ENCODE measurements at places on chromosomes 16 and 17.

DNA sequence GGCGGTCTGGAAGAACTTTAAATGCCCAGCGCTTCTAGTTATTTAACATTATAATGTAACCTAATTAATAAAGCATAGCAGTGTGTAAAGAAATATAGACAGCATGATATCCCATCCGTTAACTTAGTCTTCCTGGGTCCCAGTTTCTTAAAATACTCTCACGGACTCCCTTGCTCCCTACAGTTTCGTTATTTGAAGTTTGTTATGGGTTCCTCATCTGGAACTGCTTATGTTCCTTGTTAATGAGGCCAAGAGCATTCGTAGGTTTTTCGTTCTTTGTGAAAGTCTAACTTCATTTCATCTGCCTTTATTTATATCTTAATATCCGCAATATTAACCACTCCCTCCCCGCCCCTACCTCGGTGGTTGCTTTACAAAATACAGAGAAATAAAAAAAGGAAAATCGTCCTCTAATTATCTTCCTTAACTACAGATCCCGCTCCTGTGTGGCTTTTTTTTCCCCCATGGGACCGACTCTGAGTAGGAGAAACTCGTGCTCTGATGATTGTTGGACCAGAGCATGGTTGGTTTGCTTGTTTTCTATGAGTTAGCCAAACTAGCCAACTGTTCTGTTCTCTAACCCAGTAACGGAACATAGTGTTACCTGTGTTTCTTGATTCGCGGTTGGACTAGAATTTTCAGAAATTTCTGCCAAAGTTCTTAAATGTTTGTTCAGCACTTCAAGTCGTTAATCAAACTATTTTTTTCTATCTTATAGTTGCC lies 863 bp downstream of the ADPRM start:
- DNase-seq, result no peak

DNA sequence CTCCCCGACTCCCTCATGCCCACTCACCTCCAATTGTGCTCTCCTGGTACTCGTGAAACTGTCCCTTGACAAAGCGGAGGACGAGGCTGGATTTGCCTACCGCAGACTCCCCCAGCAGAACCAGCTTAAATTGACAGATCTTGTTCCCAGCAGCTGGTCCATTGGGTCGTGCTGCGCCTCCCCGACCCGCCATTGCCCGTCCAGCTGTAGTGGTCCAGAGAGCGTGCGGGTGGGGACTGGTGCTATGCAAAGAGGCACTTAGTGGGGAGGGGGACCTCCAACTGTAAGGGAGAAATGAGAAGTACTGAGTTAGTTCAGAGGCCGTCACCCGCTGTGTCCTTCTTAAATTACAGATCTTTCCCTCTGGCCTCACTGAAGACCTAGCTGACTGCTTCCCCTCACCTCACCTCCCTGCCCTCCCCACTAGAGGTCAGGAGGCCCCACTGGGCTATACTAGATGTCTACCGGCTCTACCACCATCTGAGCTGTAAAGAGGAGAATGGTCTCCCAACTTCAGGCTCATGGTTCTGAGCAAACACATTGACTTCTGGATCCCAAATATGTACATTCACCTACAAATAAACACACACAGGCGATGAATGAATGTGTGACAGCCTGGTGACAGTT lies 7.8 kb downstream of the HSPB9 start:
- no peak for DNase-seq

DNA sequence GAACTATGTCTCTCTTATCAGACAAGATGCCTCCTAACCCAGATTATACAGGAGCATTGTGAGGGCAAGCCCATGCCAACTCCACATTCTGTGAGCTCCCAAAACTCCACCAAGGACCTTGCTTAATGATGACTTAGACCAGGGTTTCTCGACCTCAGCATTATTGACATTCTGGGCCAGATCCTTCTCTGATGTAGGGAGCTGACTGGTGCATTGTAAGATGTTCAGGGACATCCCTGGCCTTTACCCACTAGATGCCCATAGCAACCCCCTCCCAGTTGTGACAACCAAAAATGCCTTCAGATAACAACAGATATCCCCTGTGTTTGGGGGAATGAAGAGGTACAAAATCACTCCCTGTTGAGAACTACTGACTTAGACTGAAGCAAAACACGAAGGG lies 43.6 kb downstream of the HOXB1 start:
- no peak for DNase-seq

GRCh38 chr16:2426941-2427361 lies 2.3 kb upstream of the CCNF start:
- no peak for DNase-seq

DNA sequence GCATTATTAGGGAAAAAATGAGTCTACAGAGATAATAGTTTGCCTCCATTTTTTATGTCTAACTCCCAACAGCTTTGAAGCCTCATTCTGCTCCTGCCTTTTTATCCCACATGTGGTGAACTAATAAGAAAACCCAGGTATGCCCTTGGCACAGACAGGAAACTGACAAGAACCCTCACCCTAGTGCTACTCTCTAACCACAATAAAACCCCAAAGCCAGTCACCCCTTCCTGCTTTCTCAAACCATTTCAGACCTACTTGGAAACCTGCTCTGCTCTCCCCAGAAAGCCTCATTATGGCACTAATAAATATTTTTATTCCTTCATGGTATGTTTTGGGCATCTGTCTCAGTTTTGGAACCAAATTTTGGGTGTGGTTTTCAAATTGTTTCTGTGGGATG lies 3.9 kb upstream of the MARVELD3 start:
- no peak for DNase-seq

DNA sequence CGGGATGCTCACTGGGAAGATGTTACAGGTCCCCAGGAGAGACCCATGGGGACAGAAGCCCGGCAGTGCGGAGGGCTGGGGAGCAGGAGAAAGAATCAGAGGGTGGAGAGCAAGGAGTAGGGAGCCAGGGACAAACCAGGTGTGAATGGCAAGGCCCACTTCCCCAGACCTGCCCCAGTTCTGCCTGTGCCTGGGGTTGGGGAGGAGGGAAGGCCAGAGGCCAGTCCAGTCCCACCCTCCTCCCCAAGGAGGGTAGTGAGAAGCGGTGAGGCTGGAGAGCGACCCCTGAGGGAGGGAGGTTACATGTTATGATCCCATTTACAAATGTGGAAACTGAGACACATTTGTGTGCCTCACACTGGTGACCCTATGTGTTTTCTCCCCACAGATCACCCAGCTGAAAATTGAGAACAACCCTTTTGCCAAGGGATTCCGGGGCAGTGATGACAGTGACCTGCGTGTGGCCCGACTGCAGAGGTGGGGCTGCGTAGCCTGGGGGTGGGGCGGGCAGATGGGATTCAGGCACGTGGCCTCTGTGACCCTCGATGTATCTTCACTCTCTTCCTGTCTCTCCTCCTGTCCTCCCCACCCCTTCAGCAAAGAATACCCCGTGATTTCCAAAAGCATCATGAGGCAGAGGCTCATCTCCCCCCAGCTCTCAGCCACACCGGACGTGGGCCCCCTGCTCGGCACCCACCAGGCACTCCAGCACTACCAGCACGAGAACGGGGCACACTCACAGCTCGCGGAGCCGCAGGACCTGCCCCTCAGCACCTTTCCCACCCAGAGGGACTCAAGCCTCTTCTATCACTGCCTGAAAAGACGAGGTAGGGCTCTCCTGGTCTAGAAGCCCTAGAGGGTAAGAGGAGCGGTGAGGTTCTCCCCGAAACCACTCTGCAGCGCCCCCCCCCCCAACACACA lies 27.5 kb downstream of the TBX4 start:
- no peak for DNase-seq

- DNase-seq, result no peak
Measured at GRCh38 chr16:14446796-14447195, 183.3 kb downstream of the PARN start.

DNA sequence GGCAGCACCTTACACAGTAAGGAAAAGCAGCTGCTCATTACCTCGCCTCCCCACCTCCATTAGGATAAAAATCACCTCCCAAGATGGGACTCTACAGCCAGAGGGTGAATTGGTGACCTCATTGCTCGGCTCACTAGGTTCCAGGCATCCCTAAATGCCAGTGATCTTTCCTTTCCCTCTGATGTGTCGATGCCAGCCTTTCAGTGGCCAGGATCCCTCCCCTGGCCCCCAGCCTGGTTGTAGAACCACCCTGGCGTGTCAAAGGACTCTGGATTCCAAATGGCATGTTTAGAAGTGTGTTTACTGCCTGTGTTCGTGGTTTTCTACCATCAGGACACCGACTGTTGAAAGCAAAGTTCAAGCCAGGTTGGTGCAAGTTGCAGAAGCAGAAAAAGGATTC lies 72.1 kb upstream of the LYRM9 start:
- DNase-seq, result no peak

DNA sequence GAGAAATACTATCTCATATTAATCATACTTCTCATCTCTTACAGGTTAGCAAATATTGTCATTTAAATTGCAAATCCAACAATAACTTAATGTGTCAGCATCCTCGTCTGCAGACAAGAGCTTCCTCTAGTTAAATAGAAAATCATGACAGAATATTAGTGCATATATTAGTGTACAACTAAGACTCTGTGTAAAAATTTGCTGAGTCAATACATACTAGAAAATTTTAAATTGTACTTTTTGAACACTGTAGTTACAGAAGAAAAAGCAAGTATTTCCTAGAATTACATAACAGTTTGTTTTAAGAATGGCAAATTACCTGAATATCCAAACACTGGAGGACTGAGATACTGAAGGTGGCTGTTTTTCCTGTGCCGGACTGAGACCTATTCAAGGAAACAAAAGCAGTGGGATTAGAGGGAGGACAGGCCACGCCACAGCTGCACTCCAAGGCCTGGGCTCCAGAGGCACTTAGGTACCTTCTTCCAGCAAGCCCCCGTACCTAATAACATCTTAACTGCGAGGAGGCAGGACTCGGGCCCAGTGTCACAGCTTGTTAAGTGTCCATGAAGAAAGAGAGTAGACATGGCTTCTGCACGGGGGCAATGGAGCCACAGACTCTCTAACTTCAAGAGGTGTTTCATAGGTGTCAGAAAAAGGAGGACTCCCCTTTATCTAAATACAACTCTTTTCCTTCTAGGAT lies 5.3 kb downstream of the EIF4A3 start:
- DNase-seq, result no peak

DNA sequence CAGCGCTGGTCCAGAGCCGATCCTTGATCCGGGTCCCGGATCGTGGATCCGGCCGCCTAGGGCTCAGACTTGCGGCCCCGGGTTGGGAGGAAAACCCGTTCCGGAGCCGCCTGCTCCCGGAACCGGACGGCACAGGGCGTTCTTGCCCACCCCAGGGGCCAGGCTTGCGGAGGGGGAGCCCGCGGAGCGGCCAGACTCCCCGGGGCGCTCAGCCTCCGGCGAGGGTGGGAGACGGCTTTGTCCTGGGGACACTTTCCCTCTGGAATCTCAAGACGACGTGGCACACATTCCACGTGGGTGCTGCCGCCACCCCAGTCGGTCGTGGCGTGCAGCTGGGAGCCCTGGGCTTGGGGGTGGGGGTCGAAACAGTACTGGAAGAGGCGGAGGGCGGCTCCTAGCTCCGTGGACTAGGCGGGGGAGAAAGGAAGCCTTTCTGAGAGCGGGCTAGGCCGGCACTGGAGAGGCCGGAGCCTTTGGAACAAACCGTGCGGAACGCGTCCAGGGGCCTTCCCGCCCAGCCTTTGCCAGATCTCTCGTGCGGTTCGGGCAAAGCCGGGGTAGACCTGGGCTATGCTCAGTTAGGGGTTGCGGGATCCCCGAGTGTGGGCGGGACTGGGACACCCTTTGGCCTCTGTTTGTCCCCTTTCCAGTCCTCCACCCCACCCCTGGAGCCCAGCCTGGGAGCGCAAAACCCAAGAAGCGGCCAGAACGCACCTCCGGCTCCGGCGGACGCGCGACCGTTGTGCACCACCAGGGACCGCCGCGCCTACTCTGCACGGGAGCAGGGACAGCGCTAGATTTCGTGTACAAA lies 26.5 kb downstream of the SREBF1 start:
- peak; percentile 91 for DNase-seq

GRCh38 chr17:79747508-79748294 lies 17.0 kb downstream of the ENPP7 start:
- peak; percentile 70 for DNase-seq

- DNase-seq, result no peak
Measured at GRCh38 chr16:50699326-50700159, 6.1 kb downstream of the NOD2 start.

GRCh38 chr17:67427424-67427823 lies 50.3 kb downstream of the PITPNC1 start:
- no peak for DNase-seq

DNA sequence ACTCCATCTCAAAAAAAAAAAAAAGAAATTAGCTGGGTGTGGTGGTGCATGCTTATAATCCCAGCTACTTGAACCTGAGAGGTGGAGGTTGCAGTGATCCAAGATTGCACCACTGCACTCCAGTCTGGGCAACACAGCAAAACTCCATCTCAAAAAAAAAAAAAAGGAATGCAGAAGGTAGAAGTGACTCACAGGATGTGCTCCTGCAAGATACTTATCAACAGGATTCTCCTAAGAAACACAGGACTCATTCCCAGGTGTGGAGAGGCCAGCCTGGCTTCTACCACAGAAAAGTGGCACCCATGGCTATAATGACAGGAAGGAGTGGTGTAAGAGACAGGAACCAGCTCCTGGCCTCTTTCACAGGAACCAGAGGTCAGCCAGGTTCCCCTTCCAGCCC lies 13.8 kb downstream of the ELMO3 start:
- DNase-seq, result no peak

GRCh38 chr16:86249631-86250030 lies 260.7 kb upstream of the FOXF1 start:
- no peak for DNase-seq
